ENCODE measurements at places on chromosomes 7 and 10.

DNA sequence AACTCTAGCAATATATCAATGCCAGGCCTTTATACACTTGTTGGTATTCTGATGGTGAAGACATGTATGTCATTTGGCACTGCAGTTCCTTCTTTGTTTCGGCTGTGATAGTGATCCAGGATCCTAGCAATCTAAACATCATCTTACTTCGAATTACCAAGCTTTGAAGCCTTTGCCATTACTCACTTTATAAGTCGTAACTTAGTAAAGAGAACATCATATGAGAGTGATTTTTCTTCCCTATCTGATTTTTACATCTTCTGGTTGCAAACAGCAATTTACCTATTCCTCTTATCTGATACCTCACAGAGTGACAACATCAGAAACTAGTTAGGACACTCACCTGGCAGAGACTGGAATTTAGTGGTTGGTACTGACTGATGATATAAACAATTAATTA lies 7.6 kb upstream of the BPGM start:
- no peak for DNase-seq

DNA sequence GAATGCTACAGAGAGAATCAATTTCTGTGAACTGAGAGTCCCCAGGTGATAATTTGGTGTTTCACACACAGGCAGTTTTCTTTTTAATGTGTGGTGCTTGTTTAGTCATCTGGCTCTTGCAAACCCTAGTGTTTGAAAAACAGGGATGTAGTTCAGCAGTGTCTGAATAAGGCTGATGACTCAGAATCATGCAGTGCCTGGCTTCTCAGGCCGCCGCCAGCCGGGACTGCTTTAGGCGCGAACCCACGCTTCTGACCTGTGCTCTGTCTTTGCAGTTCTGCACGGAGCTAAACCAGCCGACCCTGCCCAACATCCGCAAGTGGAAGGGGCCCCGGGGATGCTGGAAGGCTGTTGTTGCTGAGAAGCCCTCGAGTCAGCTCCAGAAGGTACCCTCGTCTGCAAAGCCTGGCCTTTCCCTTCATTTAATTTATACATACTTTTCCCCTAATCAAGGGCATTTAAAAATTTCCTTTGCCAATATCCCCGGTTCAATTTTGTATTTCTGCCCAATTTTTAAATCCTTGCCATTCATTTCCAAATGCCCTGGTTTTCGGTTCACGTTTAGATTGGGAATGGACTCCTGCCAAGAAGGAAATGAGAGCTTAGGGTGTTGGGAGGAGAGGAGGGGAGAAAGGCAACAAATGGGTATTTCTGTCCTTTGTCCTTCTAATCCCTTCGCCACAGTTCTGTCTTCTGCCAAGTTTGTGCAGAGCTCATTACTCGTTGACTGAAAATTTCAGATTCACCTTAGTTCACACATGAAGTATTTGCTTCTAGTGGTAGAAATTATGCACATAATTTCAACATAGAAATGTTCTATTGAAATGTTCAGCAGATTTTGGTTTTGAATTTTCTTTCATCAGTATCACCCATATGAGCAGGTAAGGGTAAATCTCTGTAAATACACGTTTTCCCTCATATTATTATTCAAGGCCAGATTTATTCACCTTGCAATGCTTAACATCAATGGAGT lies 108.5 kb upstream of the ANLN start:
- DNase-seq = no peak

DNA sequence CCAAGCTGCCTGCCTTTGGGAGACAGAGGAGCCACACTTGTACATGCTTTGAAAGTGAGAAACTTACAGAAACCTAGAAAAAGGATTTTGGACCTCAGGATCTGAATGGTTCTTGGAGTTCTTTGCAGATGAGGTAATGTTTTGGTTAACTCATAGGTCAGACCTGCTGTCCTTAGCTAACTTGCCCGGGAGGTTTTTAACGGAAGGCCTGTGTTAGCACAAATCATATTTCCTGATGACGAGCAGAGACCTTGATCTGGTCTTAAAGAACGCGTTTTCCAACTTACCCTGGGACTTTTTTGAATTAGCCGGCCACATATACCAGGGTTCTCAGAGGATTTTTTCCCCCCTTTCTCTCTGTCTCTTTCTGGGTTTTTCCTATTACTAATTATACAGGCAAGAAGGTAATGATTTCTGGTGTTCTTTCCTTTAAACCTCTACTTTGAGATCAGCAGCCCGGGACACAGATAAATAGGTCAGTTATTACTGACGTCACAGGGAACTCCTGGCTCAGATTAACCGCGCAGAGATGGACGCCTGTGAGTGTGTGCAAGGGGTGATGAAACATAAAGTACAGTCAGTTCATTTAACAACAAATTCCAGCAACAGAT lies 101.7 kb upstream of the KLF6 start:
- DNase-seq = no peak

DNA sequence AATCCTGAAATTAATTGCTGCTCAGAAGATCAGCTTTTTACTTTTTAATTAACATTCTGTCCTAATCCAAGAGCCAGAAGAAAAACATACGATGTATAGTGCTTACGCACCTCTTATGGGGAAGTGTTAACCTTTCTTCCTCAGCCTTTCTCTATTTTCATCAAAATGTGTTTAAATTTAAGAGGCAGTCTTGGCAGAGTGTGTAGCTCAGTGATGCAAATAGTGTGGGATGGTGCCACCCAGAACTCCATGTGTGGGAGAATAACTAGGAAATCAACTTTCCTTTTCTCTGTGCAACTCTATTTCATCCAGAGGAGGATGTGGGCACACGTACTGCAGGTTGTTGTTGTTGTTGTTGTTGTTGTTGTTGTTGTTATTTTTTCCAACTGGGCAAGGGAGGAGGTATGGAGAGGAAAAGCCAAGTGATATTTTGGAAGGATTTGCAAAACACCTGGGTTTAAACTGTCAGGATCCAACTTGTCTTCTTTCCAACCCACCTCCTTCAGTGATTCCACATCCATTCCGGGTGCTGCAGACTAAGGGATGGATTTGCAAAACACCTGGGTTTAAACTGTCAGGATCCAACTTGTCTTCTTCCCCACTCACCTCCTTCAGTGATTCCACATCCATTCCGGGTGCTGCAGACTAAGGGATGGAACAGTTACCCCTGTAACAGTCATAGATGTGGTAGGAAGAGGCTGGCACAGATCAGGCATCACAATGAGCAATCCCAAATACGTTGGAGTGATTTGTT lies 19.8 kb downstream of the ELMO1 start:
- no peak for DNase-seq

DNA sequence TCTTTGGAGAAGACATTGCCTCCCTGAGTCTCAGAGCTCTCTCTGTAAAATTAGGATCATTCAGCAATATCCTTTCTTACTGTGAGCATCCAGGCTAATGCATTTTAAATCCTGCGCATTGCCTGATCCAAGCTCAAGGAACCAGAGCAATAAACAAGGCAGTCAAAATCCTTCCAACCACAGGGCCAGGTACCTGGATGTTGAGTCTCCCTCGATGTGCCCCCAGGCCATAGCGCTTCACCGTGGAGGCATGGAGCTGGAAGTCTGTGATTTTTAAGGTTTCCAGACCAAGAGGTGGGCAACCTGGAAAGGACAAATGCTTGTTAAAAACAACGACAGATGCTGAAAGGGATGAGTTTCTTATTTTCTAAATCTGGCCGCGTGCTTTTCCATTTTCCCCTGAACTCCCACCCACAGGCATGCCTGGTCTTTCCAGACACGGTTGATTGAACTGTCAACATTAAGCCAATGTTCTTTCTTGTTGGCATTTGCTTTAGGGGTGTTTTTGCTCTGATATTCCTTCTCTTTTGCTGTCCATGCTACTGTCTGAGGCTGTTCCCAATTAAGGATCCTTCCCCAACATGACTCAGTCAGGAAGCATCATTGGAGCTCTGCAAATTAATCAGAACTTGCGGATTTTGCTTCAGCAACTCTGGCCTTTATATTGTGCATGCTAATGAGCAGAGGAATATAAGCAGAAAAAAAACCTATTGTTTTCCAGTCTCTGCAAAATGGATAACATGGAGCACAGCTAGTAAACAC lies 29.0 kb downstream of the CPXM2 start:
- no peak for DNase-seq
